Activated T-cell treated with anti-CD3 and anti-CD28 coated beads, Interleukin-2, amount 50 U/mL, for 48 hours (primary cell): ENCODE measurements at places on chromosomes 11 and 22.

DNA sequence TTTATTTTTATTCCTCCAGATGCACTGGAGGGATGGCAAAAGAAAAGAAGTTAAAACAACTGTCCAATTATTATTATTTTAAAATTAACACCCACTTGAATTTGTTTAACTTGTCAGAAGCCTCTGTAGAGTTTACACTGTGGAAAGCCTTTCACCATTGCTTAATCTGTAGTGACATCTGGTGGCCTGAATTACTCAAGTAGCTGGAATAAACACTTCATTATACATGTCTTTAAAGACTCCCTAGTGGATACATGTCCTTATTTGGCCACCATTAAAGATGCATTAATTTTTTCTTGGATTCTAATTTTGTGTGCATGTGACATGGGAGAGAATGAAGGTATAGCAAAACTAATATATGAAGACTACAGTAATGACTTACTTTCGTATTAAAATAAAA, 1496.5 kb downstream of the FAM181B start:
- no peak for DNase-seq

DNA sequence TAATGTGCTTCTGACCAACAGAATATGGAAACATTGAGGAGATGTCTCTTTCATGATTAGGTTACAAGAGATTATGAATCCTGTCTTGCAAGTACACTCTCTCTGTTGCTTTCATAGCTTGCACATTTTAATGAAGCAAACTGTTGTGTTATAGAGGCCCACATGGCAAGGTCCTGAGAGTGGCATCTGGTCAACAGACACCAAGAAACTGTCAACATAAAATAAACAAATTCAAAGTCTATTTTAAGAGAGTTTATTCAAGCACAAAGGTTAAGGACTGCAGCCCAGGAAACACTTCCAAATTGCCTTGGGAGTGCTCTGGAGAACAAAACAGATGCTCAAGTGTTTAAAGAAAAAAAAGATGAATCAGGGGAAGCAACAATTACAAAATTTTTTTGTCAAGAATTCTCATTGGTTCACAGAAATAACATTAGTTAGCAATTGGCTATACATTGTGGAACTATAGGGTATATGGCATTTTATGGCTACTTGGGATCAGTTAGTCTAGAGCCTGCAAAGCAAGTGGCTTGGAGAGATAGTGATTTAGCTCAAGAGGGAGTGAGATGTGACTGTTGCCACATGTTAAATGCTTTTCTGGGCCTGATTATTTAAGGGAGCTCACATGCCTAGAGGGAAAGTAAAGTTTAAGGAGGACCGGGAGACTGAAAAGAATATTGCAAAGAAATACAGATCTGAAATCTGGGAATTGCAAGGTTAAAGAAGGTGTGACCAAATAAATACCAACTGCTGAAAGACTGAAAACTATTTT, 54.6 kb downstream of the CTSC start:
- no peak for DNase-seq

DNA sequence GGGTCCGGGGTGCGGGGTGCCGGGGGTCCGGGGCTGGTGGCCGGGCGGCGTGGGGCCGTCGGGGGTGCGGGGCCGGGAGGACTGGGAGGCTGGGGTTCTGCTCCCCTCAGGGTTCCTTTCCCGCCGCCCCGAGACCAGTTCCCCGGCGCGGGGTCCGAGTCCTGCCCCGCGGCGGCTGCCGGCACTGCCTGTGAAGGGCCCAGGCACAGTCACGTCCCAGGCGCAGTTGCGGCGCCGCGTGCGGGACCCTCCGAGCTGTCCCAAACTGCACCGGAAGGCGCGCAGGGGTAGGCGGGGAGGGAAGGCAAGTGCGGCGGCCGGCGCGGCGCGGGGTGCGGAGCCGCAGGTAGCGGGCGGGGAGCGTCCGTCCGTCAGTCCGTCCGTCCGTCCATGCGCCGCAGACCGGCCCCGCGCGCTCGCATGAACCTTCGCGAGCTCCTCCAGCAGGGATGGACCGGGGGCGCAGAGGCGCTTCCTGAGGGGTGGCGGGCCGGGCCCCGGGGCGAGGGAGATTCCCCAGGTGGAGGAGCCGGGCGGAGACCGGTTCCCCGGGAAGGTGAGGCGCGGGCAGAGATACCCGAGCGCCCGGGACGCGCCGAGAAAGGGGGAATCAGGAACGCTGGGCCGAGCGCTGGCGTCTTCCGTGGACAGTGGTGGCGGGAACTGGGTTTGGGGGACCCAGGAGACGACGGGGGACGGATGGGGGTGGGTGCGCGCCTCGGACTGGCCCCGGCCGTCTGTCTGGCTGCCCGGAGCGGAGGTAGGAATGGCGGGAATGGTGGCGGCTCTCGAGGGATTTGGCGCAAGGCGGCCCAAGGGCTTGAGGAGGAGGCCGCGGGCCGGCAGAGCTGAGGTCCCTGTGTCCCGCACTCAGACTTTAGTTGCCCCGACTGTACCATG, 3.1 kb upstream of the ADORA2A start:
- DNase-seq, result peak; percentile 74

DNA sequence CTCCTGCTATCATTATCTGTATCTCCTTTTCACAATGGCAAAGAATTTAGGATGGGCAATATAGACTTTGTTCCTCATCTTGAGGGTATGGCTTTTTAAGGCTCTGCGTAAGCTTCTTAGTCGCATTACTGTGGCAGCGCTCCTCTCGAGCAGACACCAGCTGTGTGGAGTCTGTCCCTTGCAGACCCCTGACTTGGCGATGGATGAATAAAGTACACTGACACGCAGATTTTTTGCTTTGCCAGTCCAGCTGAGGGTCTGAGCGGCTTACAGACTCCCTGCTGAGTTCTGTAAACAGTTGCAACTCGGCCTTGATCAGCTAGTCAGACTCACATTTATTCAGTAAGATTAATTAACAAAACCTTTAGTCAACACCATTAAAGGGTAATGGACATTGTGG, 390.0 kb upstream of the CNTN5 start:
- no peak for DNase-seq

GRCh38 chr11:9385327-9385899, 961 bp downstream of the IPO7 start:
- peak; percentile 54 for DNase-seq

DNA sequence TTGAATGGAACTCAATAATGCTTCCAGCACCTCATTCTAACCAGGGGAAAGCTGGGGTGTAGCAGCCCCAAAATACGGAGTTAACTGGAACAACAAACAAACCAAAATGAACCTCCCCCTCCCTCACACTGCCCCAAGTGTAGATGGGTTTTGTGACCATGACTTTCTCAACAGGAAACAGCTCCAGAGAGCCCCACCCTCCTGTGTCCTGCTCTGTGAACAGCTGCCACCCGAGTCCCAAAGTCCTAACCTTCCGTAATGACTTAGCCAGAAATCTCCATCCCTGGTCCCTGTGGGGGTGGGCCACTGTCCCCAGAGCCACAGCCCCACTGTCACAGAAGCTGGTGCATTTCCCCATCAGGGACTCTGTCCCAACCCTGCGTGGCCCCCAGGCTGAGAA, 155.4 kb downstream of the CRYBB2 start:
- no peak for DNase-seq

GRCh38 chr11:72773291-72773690, 20.6 kb downstream of the STARD10 start:
- no peak for DNase-seq

DNA sequence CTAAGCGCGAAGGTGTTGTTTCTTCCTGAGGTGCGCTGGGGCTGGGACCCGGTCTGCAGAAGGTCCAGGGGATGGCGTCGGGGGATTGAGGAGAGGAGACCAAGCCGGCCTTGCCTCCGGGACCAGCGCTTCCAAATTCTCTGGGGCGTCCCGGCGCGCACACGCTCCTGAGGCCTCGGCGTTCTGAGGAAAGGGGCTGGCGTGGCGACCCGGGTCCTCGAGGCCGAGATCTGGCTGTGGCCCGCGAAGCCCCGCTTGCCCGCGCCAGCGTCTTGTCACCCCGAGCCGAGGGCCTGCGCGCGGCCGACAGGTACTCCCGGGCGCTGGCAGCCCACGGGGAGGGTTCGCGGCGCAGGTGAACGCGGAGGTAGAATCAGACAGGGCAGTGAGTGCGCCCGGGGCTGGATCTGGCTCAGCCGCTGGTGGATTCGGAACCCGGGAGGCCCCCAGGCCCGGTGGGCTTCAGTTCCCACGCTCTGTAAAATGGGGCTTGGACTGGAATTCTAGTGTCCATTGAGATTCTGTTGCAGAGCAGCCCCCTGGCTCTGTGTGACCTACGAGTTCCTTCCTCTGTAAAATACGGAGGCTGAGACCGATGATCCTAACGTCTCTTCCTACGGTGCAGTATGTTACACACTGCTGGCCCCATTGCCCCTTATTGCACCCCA, 14.7 kb downstream of the SSH3 start:
- DNase-seq, result no peak

DNA sequence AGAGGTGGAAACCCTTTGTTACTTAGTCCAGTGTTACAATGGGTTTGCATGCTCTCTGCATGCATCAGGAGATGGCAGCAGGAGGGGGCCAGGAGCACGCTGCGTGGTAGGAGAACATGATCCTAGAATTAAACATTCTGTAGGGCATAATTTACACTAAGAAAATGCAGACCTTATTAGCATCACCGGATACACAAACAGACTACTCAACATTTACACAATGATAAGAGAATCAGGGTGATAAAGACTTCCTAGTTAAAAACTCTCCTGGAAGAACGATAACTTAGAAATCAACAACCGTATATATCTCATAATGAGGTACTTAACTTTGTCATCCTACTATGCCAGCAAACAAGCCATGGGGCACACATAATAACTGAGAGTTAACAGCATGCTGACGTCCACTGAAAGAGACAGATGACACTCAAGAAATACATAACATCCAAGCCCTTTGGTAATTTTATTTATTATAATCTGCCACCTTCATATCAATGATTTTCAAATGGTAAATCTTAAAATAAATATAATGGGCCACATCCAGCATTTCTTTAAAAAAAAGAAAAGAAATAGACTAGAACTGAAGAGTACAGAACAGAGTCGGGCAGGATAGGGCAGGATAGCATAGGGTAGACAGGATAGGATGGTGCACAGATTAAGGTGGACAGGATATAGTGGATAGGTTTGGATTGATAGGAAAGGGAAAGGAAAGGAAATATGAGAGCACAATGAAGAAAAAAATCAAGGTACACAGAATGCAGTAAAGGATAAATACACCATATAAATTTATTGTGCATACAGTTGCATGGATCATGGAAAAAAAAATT, 27.5 kb downstream of the CADM1 start:
- DNase-seq, result no peak

DNA sequence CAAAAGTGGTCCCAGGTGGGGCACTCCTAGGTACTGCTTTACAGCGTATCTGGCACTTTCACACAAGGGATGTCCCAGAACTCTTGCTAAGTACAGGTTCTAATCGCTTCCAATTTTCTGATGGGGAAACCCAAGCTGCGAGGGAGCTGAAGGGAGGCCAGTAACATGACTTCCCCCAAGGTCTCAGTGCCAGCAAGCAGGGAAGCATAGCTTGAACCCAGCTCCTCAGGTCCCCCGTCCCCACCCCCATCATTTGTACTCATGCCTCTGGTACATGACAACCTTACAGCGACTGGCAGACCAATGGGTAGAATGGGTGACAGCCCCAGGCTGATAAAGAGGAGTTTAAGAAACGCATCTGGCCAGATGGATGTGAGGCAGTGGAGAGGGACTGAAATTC, 716 bp upstream of the ABCC8 start:
- no peak for DNase-seq

GRCh38 chr11:92607969-92608722, 361.3 kb upstream of the MTNR1B start:
- no peak for DNase-seq

- no peak for DNase-seq
These were observed 27.8 kb upstream of the ROBO3 start for GRCh38 chr11:124837491-124837856.

DNA sequence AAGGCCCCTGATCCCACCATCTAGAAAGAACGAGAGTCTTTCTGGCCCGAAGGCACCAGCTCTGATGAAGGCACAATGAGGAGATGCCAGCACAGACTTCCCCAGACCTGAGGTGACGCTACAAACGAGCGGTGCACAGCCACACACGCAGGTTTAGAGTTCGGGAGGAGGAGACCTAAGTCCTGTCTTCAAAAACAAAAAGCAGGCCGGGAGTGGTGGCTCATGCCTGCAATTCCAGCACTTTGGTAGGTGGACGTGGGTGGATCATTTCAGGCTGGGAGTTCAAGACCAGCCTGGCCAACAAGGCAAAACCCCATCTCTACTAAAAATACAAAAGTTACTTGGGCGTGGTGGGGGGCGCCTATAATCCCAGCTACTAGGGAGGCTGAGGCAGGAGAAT, 9.5 kb downstream of the LTO1 start:
- DNase-seq, result no peak

- DNase-seq, result no peak
These were observed 54.8 kb downstream of the NAT10 start for GRCh38 chr11:34160049-34160721.

GRCh38 chr22:47251911-47252310, 489.5 kb downstream of the TBC1D22A start:
- no peak for DNase-seq

DNA sequence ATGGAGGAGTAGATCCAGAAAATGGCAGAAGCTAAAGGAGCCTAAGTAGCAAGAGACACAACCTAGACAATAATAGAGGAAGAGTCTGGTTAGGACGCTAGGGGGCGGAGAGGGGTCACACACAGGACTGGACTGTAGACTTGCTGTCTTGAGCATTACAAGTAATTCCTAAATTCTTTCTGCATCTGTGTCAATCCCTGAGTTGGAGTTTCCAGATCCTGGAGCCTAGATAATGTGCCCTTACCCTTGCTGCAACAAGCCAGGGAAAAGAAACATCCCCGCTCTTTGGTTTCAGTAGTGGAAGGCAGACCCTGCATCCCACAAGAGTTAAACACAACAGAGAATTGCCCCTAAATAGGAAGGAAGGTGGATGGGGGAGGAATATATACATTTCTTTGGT, 14.9 kb upstream of the CCDC73 start:
- peak; percentile 67 for DNase-seq

DNA sequence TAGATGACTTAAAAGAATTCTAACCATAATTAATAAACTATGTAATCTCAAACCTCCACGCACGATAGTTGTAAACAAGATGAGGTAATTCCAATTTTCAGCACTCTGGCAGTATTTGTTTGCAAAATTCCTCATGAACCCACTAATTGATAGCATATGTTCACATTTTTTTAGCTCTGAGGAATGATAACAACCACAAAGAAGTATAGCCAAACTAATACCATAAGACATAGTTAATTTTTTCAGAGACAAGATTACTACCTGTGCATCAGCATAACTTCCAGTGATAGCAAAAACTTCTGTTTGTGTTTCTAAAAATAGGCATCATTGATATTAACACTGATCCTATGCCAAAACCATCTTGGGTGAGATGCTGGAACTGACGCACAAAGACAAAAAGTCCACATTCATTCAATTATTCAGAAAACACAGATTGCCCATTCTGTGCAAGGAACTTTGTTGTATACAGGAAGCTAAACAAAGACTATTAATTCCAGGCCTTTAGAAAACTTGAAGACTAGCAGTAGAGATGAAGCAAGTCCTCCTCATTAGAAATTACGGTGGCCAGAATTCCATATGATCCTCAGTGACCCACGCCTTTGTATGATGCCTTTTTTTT, 57.7 kb downstream of the PDGFD start:
- no peak for DNase-seq

- no peak for DNase-seq
These were observed 165.5 kb upstream of the NTM start for GRCh38 chr11:131204765-131205380.

- DNase-seq, result no peak
These were observed 39.8 kb upstream of the POGLUT3 start for GRCh38 chr11:108538022-108538424.
